ENCODE measurements at places on chromosomes 7 and 10.
A peak's percentile ranks its signal among the peaks of the same experiment; 100 is the strongest.

GRCh38 chr7:104908636-104909035 lies 105.4 kb upstream of the KMT2E start:
- DNase-seq, result no peak

DNA sequence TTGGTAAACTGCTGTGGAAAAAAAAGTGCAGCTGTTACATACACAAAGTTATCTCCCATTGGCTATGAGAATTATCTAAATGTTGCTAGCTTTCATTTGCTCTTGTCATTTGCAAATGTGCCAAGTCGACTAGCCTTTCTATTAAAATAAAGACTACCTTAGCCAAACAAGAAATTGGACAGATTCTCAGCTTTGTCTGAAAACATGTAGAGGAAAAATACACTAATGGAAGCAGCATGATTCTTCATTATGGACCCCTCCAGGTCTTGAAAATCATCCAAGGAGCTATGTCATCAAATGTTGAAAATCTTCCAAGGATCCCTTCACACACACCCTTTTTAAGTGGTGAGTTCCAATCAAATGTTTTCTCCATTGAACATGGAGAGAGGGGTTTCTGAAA lies 237.7 kb downstream of the ETV1 start:
- DNase-seq, result no peak

DNA sequence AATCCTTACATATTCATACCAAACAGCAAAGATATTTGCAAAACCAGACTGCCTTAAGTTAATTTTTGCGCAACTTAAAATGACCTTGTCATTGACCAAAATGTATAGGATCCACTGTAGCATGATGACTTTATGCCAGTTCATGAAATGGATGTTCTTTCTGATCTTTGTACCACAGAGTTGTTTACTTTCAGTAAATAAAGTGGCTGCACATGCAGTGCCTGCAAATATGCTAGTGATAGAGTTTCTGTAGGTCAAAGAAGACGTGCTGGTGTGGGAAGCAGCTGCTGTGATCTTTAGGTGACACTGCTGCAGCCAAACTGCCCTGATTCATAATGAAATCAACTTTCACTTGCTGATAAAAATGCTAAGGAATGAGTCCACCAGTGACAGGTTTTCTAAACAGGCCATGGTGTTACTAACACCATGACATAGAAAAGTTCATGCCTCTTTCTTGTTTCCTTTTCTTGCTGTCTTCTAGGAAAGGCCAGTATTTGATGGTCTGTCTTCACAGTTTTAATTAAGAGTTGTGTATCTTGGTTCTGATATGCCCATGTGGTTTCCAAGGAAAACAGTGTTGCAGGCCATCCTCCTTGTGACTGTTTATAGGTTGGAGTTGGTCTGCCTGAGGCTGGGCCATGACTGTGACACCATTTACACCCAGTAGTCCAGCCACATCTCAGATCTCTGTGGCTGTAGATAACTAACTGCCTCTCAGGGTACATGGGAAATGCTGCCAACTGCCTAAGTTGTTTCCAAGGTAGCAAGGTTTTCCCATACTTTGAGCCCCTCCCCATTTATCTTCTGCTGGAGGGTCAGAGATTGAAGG lies 62.5 kb downstream of the INSYN2A start:
- DNase-seq, result no peak

DNA sequence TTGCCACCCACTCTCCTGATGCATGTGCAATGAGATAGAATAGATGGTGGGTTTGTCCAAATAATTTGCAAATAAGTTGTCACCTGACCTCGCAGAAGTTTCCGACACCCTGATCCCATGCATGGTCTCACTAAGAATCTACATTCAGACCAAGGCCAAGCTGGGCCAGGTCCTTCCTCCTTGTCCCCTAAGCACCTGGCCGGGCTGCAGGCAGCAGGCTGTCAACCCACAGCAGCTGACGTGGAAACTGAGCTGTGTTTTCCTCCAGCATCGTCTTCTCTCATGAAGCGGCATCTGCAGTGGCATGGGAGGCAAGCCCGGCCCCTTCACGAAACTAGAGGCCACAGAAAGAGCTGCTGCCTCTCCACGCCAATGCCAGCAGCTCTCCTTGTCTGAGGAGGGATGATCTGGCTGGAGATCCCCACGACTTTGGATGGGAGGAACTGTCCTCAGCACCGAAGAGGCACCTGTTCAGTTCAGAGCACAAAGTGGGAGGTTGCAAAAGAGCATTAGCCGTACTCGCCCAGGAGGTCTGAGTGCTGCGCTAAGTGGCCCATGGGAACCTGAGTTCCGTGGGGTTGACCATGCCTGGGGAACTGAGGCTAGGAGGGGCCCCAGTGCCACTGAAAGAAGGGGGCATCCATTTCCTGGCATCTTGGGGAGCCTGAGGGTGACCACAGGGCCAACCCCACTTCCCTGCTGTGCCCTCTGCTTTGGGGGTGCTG lies 110.5 kb upstream of the INSIG1 start:
- no peak for DNase-seq

DNA sequence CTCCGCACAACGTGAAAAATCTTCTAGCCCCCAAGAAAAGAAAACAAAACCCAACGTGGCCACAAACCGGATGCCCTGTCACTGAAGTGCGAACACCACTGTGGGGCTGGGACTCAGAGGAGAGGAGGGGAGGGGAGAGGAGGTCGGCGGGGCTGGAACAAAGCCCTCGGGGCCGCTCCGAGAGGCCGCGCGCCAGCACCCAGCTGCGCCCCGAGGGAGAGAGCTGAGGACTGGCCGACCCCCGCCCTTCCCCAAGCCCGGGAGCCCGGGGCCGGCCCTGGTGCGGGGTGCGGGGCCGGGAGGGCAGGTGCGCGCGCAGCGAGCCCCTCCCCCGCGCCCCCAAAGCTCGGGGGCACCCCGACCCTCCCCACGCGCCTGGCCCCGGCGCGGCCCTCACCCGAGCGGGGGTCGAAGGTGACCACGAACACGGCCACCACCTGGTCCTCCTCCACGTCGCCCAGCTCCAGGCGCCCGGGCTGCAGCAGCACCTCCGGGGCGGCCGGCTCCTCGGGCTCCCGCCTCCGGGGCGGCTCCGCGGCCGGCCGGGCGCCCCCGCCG lies 398 bp downstream of the DENND11 start:
- DNase-seq, result peak; percentile 36

- DNase-seq, result no peak
Measured at GRCh38 chr7:157576415-157576814, 239.6 kb downstream of the DNAJB6 start.

DNA sequence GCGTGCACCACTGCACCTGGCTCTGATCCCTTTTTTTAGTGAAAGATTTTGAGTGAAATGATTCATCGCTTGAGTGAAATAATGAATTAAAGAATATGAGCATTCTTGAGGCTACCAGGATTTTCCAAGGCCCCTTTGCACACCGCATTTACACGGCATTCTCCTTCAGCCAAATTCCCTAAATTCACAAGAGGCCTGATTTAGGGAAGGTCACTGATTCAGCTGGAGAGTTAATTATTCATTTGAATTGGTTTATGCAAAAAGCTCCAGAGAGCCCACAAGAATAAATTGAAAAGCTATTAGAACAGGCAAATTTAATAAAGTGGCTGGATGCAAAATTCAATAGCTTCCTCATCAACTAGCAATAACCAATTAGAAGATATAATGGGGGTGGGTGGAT lies 46.5 kb downstream of the LEP start:
- DNase-seq, result no peak

GRCh38 chr7:88243345-88243909 lies 23.6 kb upstream of the SRI start:
- DNase-seq, result peak; percentile 90

- no peak for DNase-seq
Measured at GRCh38 chr10:120386896-120387295, 70.1 kb upstream of the PLPP4 start.

DNA sequence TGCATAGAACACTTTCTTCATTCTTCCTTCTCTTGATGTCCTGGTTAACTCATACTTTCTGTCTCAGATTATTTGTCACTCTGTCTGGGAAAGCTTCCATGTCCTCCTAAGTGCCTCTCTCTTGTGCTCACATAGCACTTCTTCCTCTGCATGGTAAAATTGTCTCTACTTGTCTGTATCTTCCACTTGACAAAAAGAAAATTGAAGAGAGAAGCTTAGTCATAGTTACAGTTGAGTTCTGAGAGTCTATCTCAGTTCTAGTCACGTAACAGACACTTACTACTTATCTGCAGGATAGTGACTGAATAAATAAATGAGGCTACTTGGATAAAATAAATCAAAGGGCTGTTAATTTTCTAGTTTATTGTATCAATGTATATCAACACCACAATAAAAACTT lies 458.1 kb downstream of the HTR7 start:
- no peak for DNase-seq

GRCh38 chr7:129796186-129796775 lies 156.5 kb downstream of the UBE2H start:
- no peak for DNase-seq

GRCh38 chr10:103856797-103857170 lies 1.4 kb upstream of the SH3PXD2A start:
- DNase-seq, result no peak

GRCh38 chr10:103687718-103688117 lies 167.7 kb downstream of the SH3PXD2A start:
- no peak for DNase-seq

- no peak for DNase-seq
Measured at GRCh38 chr7:30697719-30698460, 15.6 kb upstream of the CRHR2 start.

GRCh38 chr10:88980247-88980646 lies 10.4 kb upstream of the FAS start:
- DNase-seq, result no peak

DNA sequence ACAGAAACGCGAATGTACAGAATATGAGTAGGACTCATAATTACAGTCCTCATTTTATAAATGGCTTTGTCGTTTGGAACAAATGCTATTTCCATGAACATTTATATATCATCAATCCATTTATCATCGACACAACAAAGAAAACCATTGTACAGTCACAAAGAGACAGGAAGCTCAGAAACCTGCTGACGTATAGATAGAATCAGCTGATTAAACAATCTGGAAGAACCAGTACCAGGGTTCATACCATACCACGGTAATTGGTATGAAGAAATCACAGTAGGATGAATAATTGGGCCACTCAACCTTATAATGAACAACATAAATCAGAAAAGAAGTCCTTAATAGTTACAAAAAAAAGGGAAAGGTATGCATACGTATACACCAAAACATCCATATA lies 295.0 kb downstream of the PARD3 start:
- DNase-seq, result peak; percentile 42

DNA sequence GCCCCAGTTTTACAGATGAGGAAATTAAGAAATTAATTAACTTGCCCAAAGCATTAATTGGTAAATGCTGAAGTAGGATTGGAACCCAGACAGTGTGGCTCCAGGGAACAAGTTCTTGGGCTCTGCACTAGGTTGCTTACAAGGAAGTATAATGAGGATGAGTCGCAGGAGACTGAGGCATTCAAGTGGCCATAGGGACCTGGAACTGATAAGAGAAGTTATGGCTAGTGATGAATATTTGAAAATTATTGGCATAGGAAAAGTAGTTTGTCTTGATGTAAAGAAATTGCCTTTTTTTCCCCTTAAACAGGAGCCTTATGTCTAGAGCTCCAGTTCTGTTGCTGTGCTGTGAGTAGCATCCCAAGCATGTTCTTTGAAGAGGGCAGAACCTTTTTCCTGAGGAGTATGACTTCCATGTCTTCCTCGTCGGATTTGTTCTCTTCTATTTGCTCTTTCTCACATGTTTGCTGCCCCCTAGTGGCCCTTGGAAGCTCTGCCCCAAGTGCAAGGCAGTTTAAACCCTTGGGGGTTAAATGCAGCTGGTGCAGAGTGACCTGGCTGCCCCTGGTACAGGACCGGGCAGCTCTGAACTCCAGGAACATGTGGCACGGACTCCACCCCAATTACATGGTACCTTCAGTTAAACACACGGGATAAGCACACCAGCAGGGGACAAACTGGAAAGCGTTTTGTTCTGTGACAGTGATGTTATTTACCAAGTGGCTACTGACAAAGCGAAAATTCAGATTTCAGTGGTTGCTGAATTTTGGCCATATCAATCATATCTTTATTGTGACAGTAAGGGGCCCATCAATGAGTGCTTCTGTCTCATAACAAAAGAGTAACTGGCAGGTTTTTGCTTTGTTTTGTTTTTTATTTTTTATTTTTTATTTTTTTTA lies 148.8 kb downstream of the HECW1 start:
- DNase-seq, result peak; percentile 6

DNA sequence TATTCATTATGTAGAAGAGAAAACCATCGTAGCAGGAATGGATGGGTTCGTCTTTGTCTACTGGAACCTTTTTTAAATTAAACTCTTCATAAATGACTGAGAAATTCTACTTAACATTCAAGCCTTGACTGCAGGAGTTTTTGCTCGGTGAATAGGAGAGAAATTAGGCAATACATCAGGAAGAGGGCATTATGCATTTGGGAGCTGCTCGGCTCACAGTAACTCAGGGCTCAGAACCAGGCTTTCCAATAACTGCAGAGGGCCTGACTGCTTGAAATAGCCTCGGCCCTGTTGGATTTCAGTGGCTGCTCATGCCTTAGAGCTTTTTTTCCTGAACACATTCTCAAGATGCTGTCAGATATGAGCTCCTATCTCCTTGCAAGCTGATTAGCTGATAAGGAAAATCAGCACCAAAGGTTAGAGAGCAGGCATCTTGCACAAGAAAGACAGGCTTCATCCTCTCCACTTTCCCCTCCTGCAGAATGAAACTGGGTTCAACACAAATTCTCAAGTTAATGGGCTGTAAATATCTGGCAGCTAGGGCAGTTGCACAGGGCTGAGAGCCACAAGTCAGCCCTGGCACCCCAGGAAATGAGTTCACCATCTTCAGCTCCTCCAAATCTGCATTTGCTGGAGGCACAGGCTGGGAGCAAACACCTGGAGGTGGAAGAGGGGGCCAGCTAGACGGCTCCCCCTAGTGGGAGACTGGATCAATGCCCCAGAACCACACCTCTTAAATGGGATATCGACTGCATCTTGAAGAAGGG lies 24.3 kb downstream of the TECTB start:
- DNase-seq, result no peak

DNA sequence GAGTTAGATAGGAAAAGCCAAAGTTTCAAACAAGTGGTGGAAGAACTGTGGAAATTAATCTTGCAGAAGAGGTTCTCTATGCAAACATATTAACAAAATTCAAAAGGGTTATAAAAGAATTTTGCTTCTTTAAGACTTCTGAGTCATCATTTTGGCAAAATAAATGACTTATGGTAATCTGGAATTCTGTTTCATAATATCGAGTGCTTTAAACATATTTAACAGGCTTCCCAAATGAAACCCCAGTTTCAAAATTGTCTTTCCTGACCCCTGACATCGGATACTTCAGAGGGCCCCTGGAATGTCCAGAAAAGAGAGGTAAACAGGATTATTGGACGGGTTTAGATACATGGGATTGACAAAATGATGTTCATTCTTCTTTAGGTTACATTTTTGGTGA lies 444.6 kb downstream of the HTR7 start:
- no peak for DNase-seq

DNA sequence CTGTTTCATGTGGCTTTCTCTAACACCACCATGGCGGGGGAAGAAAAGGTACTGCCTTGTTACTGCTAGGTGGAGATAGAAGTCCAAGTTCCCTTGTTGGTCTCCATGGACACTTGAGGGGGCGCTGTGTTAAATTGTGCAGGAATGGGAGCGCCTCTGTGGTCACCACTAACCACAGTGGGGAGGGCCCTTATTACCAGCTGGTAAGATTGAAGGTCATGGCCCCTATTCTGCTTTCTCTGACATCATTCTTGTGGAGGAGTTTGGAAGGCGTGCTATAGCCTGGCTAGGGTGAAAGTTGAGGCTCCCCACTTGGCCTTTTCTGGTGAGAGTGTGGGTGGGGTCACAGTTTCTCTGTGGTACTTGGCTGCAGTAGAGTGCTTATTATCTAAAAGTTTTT lies 14.9 kb upstream of the MXI1 start:
- no peak for DNase-seq
